Activated CD4-positive, alpha-beta T cell treated with anti-CD3 and anti-CD28 coated beads, Interleukin-2, amount 10 ng/mL, durations not matched to agents 7 days and 5 days (primary cell): ENCODE measurements at places on chromosomes 6 and 20. TPM values are rescaled to one million over a fixed set of nuclear protein-coding genes. Genes with fewer than 3 reads are reported as not detected.

DNA sequence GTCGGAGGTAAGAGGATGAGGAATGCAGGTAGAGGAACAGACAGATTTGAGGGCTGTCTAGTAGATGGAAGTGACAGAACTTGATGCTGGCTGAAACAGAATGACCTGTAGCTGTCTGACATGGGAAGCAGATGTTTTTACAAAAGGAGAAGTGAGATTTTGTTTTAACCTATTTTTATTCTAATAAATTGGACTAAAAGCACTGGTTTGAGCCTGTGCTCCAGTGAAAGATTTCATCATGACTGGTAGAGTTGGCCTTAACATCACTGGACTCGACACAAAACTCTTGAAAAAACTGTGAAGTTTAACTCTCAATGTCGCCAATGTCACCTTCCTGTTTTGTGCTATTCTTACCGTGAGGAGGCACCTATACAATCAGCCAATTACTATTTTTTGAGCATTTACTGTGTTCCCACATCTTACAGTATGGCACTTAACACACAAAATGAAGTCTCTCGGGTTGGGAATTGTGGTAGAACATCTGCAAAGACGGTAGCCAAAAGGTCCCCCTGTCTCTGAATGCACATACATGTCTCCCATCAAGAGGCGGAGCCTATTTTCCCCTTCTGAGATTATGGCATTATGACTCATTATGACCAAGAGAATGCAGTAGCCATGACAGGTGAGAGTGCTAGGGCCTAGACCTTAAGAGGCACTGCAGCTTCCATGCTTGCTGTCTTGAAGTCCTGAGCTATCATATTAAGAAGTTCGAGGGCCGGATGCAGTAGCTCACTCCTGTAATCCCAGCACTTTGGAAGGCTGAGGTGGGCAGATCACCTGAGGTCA is 93.2 kb downstream of the FOXF2 start:
- DNase-seq = no peak

- DNase-seq = no peak
Measured at GRCh38 chr6:39197922-39198500, 31.3 kb downstream of the KCNK5 start.

GRCh38 chr6:45675634-45676033 is 297.9 kb upstream of the SUPT3H start:
- no peak for DNase-seq

DNA sequence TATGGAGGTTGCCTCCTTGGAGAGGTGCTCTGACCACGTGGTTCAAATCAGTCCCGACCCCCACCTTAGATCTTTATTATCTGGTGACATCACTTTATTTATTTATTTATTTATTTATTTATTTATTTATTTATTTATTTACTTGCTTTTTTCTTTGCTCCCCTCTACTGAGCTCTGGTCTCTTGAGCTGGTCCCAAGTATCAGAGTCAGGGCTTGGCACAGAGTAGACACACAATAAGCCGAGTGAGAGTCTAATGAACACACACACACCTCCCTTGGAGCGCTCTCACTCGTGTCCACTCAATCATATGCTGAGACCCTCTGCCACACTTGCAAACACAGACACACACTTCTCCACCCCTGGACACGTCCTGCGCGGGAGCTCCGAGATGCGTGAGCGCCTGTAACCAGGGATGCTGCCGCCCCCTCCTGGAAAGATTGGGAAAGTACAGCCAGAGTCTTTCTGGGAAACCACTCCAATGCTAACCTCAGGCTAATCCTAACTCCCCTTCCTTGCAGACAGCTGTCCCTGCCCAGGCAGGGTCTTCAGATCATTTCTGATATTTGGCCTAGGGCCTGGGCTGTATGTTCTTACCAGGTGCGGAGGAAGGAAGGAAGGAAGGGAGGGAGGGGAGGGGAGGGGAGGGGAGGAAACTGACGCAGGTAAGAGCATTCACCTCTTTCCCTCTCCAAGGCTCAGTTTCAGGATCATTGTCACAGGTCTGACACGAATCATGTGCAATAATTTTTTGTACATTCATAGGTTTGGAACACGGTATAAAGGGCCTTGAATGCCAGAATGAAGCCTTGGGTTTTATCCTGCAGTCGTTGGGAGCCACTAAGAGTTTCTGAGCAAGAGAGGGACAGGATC is 70.9 kb downstream of the STK35 start:
- DNase-seq = peak; percentile 73

- DNase-seq = no peak
Measured at GRCh38 chr6:20415712-20416454, 14.2 kb downstream of the E2F3 start.

- DNase-seq = peak; percentile 25
Measured at GRCh38 chr6:133973109-133973971, 20.3 kb downstream of the TBPL1 start.

DNA sequence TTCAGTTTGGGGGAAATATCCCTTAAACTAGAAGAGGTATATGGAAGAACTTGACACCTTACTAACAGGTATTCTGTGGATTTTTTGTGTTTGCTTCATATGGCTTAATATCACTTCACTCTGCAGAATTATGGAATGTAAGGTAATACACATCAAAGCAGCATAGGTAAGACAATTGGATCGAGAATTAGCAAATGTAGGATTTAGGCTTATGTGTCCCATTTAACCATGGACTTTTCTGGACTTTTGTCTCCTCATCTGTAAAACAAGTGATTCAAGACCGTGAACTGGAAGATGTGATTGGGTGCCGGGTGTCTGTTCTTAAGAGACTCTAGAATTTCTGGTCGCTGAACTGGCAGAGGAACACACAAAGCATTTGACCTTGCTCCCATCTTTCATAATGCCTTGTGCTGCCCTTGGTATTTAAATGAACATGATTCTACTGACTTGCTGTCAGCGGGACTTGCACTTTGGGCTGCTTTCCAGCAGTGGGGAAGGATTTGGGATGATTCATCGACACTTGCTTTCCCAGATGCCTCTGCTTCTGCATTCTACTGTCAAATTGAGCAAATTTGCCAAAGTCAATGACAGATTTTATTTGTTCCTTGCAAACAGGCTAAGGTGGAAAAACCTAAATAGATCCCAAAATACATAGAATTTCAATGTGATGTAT is 199.8 kb downstream of the PLCB1 start:
- no peak for DNase-seq

DNA sequence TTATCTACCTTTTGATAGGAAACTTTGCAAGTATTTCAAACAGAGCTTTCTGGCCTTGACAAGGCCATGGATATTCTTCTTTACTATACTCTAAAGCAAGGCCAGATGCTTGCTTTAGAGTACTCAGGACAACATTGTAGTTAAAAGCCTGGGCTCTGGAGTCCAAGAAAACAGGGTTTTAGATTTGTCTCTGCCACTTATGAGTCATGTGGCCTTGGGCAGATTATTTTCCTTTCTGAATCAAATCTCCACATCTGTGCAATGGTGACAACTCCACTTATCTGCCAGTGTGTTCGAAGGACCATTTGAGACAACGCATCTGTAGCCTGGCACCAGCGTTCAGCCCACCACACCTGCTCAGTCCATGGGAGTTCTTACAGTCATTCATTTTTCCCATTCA is 265.9 kb upstream of the RIN2 start:
- DNase-seq = no peak

Gene GPX6
- total RNA-seq = not detected

GRCh38 chr6:45801471-45802289 is 214.0 kb downstream of the CLIC5 start:
- peak; percentile 31 for DNase-seq

DNA sequence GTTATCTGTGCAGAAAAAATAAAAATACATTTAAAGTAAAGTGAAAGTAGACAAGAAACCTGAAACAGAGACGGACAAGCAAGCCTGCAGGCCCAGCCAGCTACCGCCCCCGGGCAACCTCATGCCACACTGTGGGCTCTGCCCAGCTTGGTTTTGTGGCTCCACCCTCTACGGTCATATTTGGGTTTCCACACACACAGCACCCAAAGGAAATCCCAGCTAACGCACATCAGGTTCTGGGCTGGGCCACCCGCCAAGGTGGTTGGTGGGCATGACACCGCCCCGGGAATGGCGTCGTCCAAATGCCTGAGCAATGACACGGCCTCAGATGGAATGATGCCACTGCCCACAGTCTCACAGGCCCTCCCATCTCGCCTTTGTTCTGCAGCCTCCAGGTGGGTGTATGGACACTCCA is 22.9 kb downstream of the FAM110A start:
- peak; percentile 54 for DNase-seq

- no peak for DNase-seq
Measured at GRCh38 chr6:34610819-34611477, 54.8 kb upstream of the SPDEF start.

DNA sequence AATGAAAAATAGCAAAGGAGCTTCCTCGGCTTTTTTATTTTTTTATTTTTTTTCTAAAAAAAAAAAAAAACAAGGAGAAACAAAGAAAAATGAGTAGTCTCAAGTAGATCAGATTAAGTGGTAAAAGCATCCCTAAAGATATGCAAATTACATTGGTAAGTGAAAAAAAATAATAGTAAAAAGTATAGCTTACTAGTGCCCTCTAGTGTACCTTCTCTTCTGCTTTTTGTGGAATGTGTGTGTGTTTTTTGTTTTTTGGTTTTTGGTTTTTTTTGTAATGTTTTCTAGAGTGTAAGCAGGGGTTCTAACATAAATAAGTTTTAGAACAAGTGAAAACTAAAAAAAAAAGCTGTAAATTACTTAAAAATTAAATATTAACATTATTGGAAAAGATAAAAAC is 1062.0 kb downstream of the HACE1 start:
- DNase-seq = no peak

- no peak for DNase-seq
Measured at GRCh38 chr6:130836055-130836640, 8.9 kb downstream of the SMLR1 start.

DNA sequence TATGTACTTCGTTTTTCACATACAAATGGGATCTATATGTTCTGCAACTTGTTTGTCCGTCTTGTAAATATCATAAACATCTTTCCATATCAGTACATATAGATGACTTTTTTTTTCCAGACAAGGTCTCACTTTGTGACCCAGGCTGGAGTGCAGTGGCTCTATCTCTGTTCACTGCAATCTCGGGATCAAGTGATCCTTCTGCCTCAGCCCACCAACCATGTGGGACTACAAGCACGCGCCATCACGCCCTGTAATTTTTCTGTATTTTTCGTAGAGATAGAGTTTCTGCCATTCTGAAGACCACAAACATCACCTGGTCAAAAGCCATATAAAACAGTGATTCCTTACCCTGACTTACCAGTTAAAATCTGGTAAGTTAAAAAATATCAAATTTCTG is 37.7 kb upstream of the SYNCRIP start:
- no peak for DNase-seq

DNA sequence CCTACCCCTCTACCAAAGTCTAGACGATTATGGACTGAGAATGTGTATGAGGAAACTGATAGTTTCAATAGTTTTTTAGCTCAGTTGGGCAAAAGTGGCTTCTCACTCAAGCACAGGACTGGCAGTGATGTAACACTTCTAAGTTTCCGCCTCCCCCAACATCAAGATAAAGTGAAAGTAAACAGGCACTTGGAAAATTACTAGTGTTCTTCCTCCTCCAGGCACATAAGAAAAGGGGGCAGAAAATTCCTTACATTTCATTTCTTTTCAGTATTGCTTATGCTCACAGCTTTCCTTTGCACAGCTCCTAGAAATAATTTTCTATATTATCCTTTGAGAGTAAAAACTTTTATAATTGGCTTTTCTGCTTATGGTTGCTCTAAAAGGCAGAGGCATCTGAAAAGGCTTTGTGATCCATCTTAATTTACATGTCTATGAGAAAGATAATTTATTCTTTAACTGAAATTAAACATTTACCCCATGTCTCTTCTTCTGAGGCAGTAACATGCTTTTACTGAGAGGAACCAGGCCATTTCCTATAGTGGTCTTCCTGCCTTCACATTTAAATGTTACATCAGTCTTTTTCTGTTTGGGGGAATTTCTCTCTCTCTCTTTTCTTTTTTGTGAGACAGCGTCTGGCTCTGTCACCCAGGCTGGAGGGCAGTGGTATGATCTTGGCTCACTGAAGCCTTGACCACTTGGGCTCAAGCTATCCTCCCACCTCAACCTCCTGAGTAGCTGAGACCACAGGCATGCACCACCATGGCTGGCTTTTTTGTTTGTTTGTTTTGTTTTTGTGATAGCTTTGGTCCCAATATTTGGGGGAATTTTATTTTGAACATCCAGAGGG is 65.0 kb upstream of the EEF1A1 start:
- DNase-seq = peak; percentile 66

Gene NKX2-2
- total RNA-seq = not detected

DNA sequence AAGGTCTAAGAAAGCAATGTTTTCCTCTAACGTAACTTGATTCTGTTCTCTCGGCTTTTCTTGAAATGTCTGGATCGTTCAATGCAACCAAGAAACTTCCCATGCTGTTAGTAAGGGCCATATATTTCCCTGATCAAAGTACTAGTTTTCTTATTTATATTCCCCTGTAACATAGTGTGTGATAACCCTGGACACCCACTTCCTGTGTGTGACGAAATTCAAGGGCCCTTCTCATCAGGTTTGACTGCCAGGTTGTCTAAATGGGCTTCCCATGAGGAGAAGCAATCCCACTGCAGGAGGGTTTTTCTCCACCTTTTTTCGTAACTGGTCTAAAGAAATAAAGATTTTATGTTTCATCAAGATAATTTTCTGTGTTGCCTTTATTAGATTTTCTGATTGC is 102.6 kb upstream of the RPS6KA2 start:
- no peak for DNase-seq

- no peak for DNase-seq
Measured at GRCh38 chr20:34512266-34512954, 3.8 kb upstream of the DYNLRB1 start.

Gene QRSL1
- total RNA-seq = 12.6 TPM

Gene ABCC10
- 47.1 TPM for total RNA-seq

- DNase-seq = no peak
Measured at GRCh38 chr6:47714802-47715201, 16.4 kb downstream of the ADGRF4 start.
